Suppressor macrophage treated with lipopolysaccharide for 1 hour (primary cell): ENCODE measurements at places on chromosomes 4 and X.

- no peak for DNase-seq
These were observed 2.8 kb downstream of the SFRP2 start for GRCh38 chr4:153785910-153786721.

DNA sequence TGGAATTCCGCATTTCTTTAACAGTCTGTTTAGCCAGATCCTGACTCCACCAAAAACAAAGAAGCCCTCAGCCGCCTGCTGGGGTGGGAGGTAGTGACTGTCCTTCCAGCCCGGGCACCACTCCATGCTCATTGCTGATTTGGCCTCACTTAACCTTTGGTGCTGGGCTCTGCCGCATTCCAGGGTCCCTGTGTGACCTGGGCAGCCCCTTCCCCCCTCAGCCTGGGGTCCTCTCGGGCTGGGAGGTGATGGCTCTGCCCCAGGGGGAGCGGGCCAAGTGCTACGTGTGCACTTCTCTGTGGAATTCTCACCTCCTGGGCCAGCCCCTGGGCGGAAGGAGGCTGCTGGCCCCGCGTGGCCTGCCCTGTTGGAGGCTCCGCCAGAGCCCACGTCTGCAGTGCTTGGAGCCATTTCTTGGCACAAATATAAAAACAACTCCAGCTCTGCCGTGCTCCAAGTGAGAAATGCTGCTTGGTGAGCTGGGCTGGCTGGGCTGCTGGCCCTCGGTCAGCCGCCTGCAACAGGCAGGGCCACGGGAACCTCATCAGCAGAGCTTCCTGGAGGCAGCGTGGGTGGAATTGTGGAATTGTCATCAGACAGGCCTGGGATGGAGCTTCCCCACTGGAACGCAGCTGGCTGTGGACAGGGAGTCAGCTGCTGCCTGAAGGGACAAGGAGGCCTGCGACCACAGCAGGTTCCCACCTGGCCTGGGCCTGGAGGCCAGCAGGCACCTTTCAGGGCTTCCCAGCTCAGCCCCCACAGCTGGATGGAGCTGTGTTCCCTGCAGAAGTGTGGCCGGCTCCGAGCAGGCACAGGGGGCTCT lies 66.0 kb downstream of the TRMT44 start:
- no peak for DNase-seq

DNA sequence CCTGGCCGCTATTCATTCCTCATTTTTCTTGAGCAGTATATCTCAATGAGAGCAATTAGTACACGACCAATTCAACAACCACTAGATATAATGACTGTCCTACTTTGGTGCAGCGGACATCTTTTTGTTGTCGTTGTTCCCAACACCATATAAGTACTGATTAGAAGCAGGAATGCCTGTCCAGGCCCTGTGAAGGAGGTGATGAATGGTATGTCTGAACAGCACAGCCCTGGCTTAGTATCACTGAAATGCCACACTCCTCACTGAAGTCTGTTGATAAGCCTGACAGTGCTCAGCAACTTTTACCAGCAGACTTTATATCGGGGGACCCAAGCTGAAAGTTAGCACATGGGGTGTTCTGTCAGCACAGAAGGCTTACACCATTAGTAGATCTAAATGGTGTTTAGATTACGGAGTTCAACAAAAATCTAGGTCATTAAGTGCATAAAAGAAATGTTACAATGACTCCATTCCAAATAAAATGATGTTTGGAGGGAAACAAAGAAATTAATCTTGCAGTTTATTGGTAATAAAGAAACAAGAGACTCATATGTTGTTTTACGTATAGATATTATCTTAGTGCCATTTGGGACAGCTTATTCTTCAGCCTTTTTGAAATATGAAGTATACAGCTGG lies 228.3 kb upstream of the TTC29 start:
- DNase-seq, result no peak

DNA sequence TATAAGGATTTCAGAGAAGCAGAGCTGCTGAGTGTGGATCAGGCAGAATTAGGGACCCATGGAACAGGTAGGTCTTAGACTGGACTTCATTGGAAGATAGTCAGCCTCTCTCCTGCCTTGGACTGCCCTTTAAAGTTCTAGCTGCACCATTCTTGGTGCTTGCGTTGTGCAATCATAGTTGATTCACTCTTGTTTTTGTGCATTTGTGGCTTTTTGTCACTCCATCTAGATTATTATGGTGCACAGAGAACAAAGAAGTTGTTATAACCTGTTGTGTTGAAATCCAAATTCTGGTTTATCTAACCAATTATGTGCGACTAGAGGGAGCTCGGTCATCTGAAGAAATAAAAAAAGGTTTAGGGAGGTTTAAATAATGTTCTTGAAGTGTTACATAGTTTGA lies 59.3 kb downstream of the JADE1 start:
- DNase-seq, result no peak

GRCh38 chr4:186829097-186829496 lies 105.4 kb upstream of the FAT1 start:
- no peak for DNase-seq

- DNase-seq, result peak; percentile 64
These were observed 57.8 kb upstream of the XAGE1B start for GRCh38 chrX:52574416-52575275.

DNA sequence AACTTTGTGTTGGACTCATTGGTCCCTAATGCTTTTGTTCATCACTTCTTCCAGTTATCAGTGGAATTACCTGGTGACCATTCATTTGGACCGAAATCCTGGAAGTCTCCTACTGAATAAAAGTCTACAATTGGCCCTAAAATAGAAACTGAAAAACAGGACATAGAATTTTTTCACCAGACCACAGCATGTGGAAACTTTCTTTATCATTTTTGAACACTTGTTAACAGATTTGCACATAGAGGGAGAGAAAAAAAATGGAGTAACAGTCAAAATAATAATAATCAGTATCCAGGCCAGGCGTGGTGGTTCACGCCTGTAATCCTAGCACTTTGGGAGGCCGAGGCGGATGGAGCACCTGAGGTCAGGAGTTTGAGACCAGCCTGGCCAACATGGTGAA lies 7.1 kb downstream of the EPGN start:
- no peak for DNase-seq

- DNase-seq, result no peak
These were observed 243.6 kb downstream of the ANK2 start for GRCh38 chr4:113293043-113293560.

DNA sequence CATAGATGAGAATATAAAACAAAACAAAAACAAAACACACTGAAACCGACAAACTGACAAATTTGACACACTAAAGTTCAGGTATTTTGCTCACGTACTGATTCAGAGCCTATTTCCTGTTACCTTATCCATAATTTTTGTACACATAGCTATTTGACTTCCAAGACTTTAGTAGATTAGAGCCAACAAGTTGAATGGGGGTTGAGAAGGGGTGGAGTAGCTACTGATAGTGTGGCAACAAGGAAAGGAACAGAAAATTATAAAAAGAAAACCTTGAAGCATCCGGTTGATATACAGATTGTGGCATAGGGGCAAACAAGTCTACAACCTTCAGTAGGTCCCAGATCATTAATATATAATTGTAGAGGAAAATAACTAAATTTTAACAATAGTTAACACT lies 92.3 kb upstream of the RASGEF1B start:
- no peak for DNase-seq

GRCh38 chr4:154692304-154692818 lies 51.4 kb upstream of the LRAT start:
- no peak for DNase-seq

GRCh38 chr4:89404530-89404929 lies 96.9 kb upstream of the GPRIN3 start:
- DNase-seq, result no peak

GRCh38 chr4:16224264-16225166 lies 1.8 kb downstream of the TAPT1 start:
- DNase-seq, result no peak

- no peak for DNase-seq
These were observed 141.3 kb upstream of the VCX3B start for GRCh38 chrX:8323356-8323755.
